Activated T-helper 1 cell treated with anti-CD3 and anti-CD28 coated beads, Interleukin-12 subunit alpha, Interleukin-12 subunit beta, Interleukin-2, Interleukin-4 antibody, amounts not matched to agents 30 ng/mL and 10 ng/mL and 1 ng/mL, durations not matched to agents 14 hours and 24 hours and 36 hours (primary cell): ENCODE measurements at places on chromosomes 1 and 21. TPM values are rescaled to one million over a fixed set of nuclear protein-coding genes. Genes with fewer than 3 reads are reported as not detected.

DNA sequence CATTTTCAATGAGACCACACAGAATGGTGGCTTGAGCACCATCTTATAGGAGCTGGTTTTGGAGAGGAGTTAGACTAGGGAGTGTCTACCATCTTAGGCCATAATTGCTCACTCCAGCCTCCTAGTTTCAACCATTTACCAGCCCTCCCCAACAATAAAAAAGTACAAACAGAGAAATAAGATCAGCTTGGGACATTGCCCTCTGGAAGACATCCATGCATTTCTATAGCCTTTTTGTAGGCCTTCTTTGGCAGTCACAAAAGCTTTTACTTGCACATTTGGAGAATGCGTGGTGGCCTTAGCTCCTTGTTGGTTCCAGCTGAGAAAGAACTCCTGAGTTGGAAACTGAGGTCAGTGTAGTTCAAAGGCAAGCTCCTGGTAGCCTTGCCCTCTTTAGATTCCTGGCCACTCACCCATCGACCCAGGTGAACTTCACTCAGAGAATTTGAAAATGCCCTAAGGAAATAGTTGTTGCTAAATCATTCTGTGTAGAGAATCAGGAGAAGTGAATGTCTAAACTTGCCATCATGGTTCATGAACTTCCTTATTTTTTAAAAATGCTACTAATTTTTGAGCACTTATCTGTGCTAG, 301.7 kb upstream of the PROX1 start:
- peaks cover 6% of the 10 kb centered on the region for H3K4me1 ChIP-seq
- no peak overlapping the region for H3K27ac ChIP-seq
- no peaks in the 10 kb centered on the region for H3K36me3 ChIP-seq
- DNase-seq = no peak
- no peak overlapping the region for H3K4me3 ChIP-seq
- H3K27me3 ChIP-seq = no peaks in the 10 kb centered on the region

GRCh38 chr1:54017979-54018378, at the start of gene LDLRAD1:
TSS of gene LDLRAD1 (minus strand) at chr1:54018186. CDS start at chr1:54018112, 74 bp downstream.
- no peaks in the 10 kb centered on the region for H3K4me1 ChIP-seq
- H3K27me3 ChIP-seq = no peaks in the 10 kb centered on the region
- no peaks in the 10 kb centered on the region for H3K36me3 ChIP-seq
- H3K4me3 ChIP-seq = no peak within 1 kb of the TSS
- no peak for DNase-seq
- H3K27ac ChIP-seq = no peak within 1 kb of the TSS

DNA sequence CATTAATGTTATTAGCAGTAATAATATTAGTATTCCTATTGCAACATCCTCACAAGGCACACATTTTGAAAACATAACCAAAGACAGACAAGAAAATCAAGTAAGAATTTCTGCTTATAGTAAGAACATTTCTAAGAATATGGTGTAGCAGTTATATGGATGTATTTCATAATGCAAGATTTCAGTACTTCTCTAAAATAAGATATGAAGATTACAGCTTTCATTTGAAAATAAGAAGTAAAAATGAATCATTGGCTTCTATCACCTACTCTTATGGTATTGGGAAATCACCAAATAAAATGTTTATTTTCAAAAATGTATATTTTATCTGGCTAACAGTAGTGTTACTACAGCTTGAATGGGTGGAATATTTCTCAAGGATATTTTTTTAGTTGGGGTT, 103.8 kb upstream of the USP25 start:
- no peaks in the 10 kb centered on the region for H3K4me1 ChIP-seq
- H3K27me3 ChIP-seq = no peaks in the 10 kb centered on the region
- no peak for DNase-seq
- no peaks in the 10 kb centered on the region for H3K36me3 ChIP-seq
- H3K27ac ChIP-seq = no peak overlapping the region

DNA sequence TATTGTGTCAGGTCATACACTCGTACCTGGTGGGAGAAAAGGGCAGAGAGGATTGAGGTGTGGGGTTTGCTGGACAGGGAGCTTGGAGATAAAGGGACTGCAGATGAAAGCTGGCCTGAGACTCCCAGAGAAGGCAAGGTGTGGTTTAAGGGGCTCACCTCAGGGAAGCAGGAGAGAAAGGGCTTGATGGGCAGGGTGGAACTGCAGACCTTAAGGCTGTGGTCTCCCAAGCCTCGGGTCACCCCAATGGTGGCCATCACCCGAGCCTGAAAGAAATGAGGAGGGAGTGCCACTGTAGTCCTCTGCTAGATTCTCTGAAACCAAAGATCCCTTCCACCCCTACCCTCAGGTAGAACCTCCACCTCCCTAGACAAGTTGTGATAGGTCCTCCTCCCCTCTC, 3.7 kb upstream of the RHOC start:
- no peak overlapping the region for H3K4me3 ChIP-seq
- H3K27ac ChIP-seq = no peak overlapping the region
- H3K36me3 ChIP-seq = peaks cover 1% of the 10 kb centered on the region
- no peak for DNase-seq
- peaks cover 29% of the 10 kb centered on the region for H3K4me1 ChIP-seq
- peaks cover 34% of the 10 kb centered on the region for H3K27me3 ChIP-seq

DNA sequence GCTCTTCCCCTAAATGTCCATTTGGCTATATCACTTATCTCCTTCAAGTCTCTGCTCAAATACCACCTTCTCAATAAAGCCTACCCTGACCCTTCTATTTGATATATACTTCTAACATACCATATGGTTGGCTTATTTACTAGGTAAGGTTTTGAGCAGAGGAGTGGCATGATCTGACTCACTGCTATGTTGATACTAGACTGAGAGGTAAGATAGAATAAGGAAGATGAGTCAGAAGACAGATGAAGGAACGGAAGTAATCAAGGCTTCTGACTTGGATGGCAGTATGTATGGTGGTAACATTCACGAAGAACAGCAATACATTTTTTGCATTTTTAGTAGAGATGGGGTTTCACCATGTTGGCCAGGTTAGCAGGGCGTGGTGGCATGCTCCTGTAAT, 4.8 kb upstream of the HRNR start:
- H3K36me3 ChIP-seq = no peaks in the 10 kb centered on the region
- no peaks in the 10 kb centered on the region for H3K4me1 ChIP-seq
- peaks cover 12% of the 10 kb centered on the region for H3K27me3 ChIP-seq
- H3K4me3 ChIP-seq = no peak overlapping the region
- DNase-seq = no peak

GRCh38 chr21:44958471-44959191, 18.8 kb downstream of the SLX9 start:
- H3K27ac ChIP-seq = no peak overlapping the region
- no peak overlapping the region for H3K4me3 ChIP-seq
- peaks cover 25% of the 10 kb centered on the region for H3K36me3 ChIP-seq
- DNase-seq = no peak
- H3K27me3 ChIP-seq = no peaks in the 10 kb centered on the region

- H3K27me3 ChIP-seq = peaks cover 2% of the 10 kb centered on the region
- no peak overlapping the region for H3K4me3 ChIP-seq
- H3K27ac ChIP-seq = no peak overlapping the region
- no peaks in the 10 kb centered on the region for H3K4me1 ChIP-seq
- DNase-seq = no peak
- no peaks in the 10 kb centered on the region for H3K36me3 ChIP-seq
Measured at GRCh38 chr1:2474933-2475371, 1.1 kb upstream of the PLCH2 start.

Gene PAQR6
- total RNA-seq = 5.0 and 5.2 TPM in 2 replicates

- peaks cover 2% of the 10 kb centered on the region for H3K27me3 ChIP-seq
- peaks cover 50% of the 10 kb centered on the region for H3K4me1 ChIP-seq
- peaks cover 11% of the 10 kb centered on the region for H3K36me3 ChIP-seq
- peak within 1 kb of the TSS; percentile 98 for H3K4me3 ChIP-seq
- H3K27ac ChIP-seq = peak within 1 kb of the TSS; percentile 97
Measured at GRCh38 chr1:155002464-155003226, at the start of gene ZBTB7B. TSS of gene ZBTB7B (plus strand) at chr1:155002802. CDS start at chr1:155014661, 11,859 bp downstream.

DNA sequence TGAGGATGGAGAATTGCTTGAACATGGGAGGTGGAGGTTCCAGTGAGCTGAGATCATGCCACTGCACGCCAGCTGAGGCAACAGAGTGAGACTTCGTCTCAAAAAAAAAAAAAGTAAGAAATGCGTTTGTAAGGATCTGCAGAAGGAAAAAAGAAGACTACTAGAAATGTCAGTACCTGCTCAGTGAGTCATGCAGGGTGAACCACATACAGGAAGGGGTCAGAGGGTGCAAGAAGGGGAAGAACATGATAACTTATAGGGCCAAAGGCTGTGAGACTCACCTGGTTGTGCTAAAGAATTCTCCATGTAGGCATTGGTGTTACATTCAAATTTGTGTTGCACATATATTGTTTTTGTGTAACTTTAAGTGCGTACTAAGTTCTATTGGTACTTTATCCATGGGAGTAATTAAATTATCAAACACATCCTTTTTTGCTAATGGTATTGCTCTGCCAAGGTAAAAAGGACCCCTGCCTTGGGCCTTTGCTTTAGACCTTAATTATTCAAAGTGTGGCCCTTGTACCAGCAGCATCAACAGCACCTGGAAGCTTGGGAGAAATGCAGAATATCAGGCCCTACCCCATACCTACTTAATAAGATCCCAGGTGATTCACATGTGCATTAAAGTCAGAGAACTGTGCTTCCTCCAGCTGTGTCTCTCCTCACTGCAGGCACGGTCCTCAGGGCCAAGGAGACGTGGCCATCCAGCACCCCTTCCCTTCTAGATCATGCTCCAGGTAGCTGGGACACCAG, 96.4 kb upstream of the PPP2R5A start:
- H3K27me3 ChIP-seq = peaks cover 4% of the 10 kb centered on the region
- DNase-seq = peak; percentile 49
- H3K4me3 ChIP-seq = peak overlapping the region; percentile 10
- H3K27ac ChIP-seq = peak overlapping the region; percentile 59
- peaks cover 55% of the 10 kb centered on the region for H3K4me1 ChIP-seq

DNA sequence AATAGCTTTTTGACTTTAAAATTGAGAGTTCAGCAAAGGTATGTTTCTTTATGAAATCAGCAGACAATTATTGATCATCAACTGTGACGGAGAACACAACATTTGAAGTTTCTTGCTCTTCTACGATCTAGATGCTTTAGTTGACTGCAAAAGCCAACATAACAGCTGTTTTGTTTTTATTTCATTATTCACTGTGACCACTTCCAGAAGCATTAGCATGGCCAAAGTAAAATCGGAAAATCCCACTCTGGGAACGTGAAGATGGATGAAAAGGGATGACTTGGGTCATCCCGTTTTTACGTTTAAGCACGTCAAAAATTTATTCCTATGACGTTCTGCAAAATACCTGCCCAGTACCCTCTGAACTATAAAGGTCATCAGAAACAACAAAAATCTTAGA, 833.0 kb upstream of the ADAMTS5 start:
- H3K4me3 ChIP-seq = no peak overlapping the region
- no peaks in the 10 kb centered on the region for H3K27me3 ChIP-seq
- no peak for DNase-seq
- H3K4me1 ChIP-seq = no peaks in the 10 kb centered on the region

GRCh38 chr1:61424382-61424781, 300.6 kb downstream of the TM2D1 start:
- no peaks in the 10 kb centered on the region for H3K27me3 ChIP-seq
- no peak overlapping the region for H3K27ac ChIP-seq
- H3K36me3 ChIP-seq = no peaks in the 10 kb centered on the region
- no peaks in the 10 kb centered on the region for H3K4me1 ChIP-seq

GRCh38 chr1:46277658-46278373, 25.6 kb downstream of the LRRC41 start:
- DNase-seq = no peak
- no peaks in the 10 kb centered on the region for H3K27me3 ChIP-seq
- peaks cover 47% of the 10 kb centered on the region for H3K36me3 ChIP-seq
- no peak overlapping the region for H3K4me3 ChIP-seq
- no peaks in the 10 kb centered on the region for H3K4me1 ChIP-seq

Gene CFHR2
- not detected in 2 replicates for total RNA-seq

GRCh38 chr1:72365693-72366092, 83.4 kb upstream of the NEGR1 start:
- H3K4me3 ChIP-seq = no peak overlapping the region
- no peaks in the 10 kb centered on the region for H3K36me3 ChIP-seq
- no peak overlapping the region for H3K27ac ChIP-seq
- H3K27me3 ChIP-seq = no peaks in the 10 kb centered on the region
- DNase-seq = no peak
- peaks cover 6% of the 10 kb centered on the region for H3K4me1 ChIP-seq

DNA sequence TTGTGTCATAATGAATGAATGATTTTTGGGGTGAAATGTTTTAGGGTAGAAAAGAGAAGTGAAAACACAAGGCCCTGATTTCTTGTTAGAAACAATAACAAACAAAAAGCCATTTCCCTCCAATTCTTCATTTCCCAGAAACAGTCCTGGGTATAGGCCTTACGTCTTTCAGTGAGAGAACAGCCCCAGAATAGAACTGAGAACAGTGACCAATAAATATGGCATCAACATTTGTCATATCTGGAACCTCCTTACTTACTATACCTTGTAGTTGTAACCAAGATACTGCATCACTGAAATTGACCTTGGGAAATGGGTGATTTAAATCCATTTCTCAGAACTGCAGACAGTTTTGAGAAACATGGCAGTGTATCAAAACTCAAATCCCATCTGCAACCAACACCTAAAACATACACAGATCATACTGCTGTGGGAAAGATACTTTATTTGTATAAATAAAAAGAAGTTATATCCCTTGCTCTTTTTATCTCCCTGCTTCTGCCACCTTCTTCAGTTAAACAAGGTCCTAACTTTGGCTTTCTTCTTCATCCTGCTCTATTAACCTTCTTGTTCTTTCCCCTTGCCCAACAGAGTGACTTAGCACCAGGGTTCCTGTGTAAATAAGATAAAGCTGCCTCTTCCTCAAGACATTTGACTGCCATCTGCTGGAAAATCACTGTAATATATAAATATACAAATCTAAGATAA, 19.5 kb downstream of the XKR8 start:
- no peak overlapping the region for H3K4me3 ChIP-seq
- H3K27ac ChIP-seq = no peak overlapping the region
- no peaks in the 10 kb centered on the region for H3K4me1 ChIP-seq
- no peak for DNase-seq

DNA sequence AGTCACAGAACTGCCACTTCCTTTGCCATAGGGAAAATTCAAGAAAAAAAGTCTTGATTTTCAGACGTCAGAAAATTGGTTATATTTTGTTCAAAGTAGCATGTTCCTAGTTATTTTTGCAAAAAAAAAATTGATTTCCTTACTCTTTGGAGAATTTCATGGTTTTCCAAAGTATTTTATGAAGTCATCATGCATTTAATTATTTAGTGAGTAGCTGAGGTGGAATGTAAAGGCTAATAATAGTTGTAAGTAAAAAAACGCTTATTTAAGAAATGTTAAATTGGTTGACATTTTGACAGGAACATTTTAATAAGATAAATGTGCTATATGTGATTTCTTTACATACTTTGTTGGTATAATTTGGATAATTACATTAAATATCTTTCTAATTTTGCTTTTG, 20.8 kb downstream of the TSEN15 start:
- H3K4me1 ChIP-seq = peaks cover 18% of the 10 kb centered on the region
- DNase-seq = no peak
- peaks cover 12% of the 10 kb centered on the region for H3K36me3 ChIP-seq
- no peak overlapping the region for H3K27ac ChIP-seq
- no peaks in the 10 kb centered on the region for H3K27me3 ChIP-seq
